ENCODE measurements at places on chromosomes 2 and 18.

- peak; percentile 13 for DNase-seq
These were observed 274.8 kb downstream of the SS18 start for GRCh38 chr18:25815659-25816058.

DNA sequence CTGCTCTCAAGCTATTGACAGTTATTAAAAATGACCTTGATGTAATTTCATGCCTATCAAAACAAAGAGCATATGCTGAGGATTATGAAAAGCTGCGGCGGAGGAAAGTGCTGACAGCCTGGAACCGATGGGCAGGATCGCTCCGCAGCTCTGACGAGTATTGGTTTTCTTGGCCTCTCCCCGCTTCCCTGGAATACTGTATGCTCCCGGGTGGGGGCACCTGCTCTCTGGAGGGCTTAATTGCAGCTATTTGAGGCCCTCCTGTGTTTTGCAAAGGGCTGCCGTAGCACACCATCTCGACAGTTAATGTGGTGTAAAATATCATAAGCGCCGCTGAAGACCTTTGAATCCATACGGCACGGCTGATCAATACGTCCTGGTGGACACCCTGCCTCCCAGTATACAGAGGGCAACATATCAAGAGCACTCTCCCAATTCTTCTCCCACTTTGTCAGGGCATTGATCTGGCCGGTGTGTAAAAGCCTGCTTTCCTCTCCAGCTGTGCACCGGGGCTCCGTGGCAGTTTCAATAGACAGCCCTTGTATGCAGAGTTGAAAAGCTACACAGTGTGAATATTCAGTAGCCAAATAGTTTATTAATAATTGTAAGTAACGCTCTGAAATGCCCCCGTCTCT lies 662.4 kb downstream of the GALR1 start:
- no peak for DNase-seq

GRCh38 chr2:149587950-149588487 lies 444 bp upstream of the MMADHC start:
- no peak for DNase-seq

GRCh38 chr2:210584834-210585233 lies 28.4 kb downstream of the CPS1 start:
- no peak for DNase-seq

GRCh38 chr2:221780281-221780688 lies 208.2 kb upstream of the EPHA4 start:
- DNase-seq: no peak

- no peak for DNase-seq
These were observed 206.4 kb downstream of the RIT2 start for GRCh38 chr18:42909095-42909494.

- DNase-seq: peak; percentile 72
These were observed 12.1 kb upstream of the ARHGEF4 start for GRCh38 chr2:130824492-130825061.

- DNase-seq: no peak
These were observed 11.7 kb upstream of the NABP1 start for GRCh38 chr2:191666226-191666625.

DNA sequence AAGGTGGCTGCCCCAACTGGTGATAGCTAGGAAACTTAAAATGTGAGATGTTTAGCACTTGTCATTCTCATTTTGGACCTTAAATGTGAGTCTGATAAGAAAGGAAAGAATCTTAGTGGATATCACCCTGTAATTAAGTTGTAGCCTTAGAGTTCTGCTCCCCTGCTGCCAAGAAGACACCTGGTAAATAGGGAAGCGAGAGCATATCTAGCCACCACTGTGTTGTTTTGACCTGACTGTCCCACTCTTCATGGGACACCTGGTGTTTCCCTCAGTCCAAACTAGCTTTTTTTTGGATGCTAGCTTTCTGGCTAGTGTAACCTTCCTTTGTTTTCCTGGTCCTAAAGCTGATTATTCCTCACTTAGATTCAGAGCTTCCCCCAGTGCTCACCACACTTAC lies 357.6 kb downstream of the RAD51AP2 start:
- no peak for DNase-seq

DNA sequence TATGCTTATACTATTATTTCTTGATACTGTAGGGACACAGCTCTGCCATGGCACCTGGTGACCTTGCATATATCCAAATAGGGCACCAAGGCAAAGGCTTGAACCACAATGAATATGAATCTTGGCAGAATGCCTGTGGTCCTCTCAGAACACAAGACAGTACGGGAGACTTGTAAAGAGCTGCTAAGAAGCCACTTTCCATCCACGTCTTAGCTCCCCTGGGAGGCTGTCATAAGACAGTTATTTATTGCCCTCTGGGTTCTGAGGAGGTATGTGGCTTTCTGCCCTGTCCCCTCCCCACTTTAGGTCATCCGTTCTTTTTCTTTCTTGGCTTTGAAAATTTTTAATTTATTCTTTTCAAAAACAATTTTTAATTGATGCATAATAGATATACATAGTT lies 29.8 kb upstream of the MRPL33 start:
- DNase-seq: no peak

GRCh38 chr2:102172745-102173144 lies 14.1 kb upstream of the IL1RL2 start:
- no peak for DNase-seq

GRCh38 chr2:112728378-112729175 lies 7.8 kb downstream of the NT5DC4 start:
- no peak for DNase-seq

DNA sequence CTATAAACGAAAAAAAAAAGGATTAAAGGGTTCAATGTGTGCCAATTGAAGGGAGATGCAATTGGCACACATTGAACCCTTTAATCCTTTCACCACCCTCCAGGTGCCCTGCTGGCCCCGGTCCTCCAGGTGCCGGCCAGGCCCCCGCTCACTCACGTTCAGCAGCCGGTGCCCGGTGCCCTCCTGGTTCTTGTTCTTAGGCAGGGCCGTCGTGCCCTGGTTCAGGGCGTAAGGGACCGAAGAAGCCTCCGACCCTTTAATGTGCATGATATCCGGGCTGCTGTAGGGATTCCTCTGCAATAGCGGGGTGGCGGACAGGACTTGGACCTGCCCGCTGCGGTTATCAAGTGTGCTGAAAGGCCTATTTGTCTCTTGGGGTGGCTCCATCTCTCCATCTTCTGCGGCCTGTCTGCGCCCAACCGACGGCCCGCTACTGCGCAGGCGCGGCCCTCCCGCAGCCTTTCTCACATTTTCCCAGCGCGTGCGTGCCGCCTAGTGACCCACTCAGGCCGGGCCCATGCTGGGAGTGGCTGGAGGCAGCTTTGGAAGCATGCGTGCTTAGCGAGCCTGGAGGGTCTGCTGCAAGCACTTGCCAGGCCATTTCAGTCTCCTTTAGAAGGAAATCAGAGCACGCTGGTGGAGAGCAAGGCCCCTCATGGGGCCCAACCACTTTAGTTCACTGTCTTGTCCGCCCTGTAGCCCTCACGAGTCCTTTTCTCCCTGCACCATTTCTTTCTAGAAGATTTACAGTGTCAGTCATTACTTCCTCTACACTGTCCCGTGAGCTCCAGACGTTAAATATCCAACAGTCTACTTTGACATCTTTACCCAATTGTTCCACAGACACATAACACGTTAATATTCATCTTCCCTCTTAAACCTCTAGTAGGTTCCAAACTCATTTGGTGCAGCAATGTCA lies 24.3 kb downstream of the TMEM237 start:
- DNase-seq: no peak

GRCh38 chr2:117945296-117945695 lies 68.6 kb downstream of the CCDC93 start:
- DNase-seq: no peak

- DNase-seq: no peak
These were observed 43.3 kb upstream of the TXNDC2 start for GRCh38 chr18:9842448-9842847.

- no peak for DNase-seq
These were observed 2.0 kb upstream of the CAPN10 start for GRCh38 chr2:240584486-240585031.

- peak; percentile 4 for DNase-seq
These were observed 138.4 kb downstream of the OTX1 start for GRCh38 chr2:63189026-63189425.

GRCh38 chr2:133919285-133919684 lies 334.6 kb upstream of the MGAT5 start:
- DNase-seq: no peak

- no peak for DNase-seq
These were observed 87.4 kb upstream of the SALL3 start for GRCh38 chr18:78892177-78892576.

- no peak for DNase-seq
These were observed 1043.9 kb upstream of the POU3F3 start for GRCh38 chr2:103809941-103810441.

- DNase-seq: no peak
These were observed 53.3 kb downstream of the C1D start for GRCh38 chr2:68009526-68009925.

- no peak for DNase-seq
These were observed 74.5 kb downstream of the QPCT start for GRCh38 chr2:37418956-37419355.

DNA sequence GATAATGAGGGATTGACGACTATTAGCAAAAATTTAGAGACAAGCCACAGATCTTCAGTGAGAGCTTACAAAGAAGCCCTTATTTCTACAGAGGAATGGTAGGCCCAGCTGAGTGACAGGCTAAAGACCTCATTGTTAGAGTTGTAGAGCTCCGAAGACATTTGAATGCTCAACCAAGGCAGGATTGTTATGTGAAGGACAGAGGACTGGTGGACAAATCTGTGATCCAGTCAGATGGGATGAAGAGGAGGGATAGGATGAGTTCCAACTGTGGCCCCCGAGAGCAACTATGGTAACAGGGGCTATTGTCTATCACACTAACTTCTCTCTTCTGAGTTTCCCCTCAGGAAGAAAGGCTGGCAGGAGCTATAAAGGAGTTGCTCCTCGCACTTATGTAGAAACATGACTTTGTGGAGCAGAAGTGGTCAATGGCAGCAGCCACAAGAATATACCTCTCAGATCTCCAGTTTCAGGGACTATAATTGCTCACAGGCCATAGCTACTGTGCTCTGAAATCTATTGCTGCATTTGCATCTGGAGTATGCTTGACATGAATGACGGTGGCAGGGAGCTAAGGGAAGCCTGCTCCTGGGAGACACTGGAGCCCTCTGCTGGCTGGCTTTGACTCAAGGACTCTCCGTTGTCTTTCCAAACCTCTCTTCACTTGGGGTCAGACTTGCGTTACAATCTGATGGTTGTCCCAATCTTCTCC lies 50.3 kb upstream of the GREB1L start:
- peak; percentile 27 for DNase-seq

GRCh38 chr2:99425022-99425421 lies 64.8 kb downstream of the REV1 start:
- DNase-seq: no peak

GRCh38 chr2:117737846-117738245 lies 76.6 kb upstream of the DDX18 start:
- DNase-seq: no peak

- DNase-seq: no peak
These were observed 297.0 kb downstream of the NBAS start for GRCh38 chr2:15263976-15264685.

DNA sequence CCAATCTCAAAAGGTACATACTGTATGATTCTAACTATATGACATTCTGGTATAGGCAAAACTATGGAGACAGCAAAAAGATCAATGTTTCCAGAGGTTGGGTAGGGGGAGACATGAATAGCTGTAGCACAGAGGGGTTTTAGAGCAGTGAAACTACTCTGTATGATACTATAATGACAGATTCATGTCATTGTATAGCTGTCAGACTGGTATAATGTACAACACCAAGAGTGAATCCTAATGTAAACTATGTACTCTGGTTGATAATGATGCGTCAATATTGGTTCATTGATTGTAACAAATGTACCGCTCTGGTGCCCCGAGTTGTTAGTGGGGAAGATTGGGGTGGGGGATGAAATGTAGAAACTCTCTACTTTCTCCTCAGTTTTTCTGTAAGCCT lies 172.4 kb upstream of the SPOPL start:
- DNase-seq: no peak

GRCh38 chr18:75477900-75478299 lies 50.4 kb upstream of the SMIM21 start:
- DNase-seq: no peak

DNA sequence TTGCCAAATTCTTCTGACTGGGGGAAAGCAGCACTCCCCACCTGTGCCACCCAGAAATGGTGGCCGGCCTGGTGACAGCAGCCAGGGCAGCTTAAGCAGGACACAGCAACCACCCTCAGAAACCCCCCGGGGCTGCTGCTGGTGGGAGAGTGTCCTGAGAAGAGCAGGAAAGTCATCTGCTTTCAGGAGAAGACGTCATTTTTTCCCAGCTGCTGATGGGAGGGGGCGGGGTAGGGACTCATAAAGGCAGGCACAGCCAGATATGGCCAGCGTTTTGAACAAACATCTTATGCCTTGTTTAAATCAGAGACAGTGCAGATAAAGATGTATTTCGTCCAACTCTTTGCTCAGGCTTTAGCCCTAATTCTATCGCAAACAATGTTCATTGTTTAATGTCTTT lies 139.5 kb downstream of the LRRC30 start:
- no peak for DNase-seq

DNA sequence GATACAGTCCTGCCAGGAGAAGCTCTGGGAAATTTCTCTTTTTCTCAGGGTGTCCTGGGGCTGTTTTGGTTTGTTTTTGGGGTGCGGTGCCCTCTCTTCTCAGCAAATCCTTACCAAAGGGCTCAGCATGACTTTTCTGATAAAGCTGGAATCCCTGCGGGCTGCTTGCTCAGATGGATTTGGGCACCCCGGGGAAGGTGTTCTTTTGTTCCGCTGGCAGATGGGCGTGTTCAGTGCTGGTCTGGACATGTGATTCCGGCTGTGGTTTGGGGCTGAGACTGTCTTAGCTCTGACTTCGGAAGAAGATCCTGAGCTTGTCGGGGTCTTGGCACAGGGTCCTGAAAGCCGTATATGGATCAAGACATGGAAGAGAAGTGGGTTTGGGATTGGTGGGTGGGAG lies 134.2 kb upstream of the SPRED2 start:
- DNase-seq: no peak

GRCh38 chr2:232275670-232276069 lies 102.9 kb upstream of the ALPP start:
- no peak for DNase-seq

GRCh38 chr18:37452015-37452414 lies 113.6 kb downstream of the CELF4 start:
- DNase-seq: no peak

GRCh38 chr18:8703781-8704301 lies 1.5 kb upstream of the MTCL1 start:
- no peak for DNase-seq

DNA sequence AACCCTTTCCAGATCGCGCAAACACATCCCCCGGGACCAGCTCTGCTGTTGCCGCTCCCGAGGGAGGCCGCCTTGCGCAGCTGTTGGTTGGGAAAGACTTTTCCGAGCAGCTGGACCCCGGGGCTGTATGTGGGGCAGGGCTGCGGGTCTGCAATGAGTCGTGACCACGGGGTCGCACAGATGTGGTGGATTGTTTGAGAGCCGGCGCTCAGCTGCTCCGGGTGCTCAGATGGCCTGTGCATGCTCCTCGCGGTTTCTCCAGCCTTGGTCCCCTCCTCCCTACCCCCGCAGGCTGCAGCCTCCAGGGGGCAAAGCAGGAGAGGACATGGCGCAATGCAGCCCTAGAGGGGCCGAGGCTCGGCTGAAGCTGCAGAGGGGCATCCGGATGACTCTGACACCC lies 105.2 kb upstream of the OTOS start:
- DNase-seq: no peak

- no peak for DNase-seq
These were observed 10.5 kb upstream of the CDK15 start for GRCh38 chr2:201795607-201796477.

- DNase-seq: no peak
These were observed 3.0 kb downstream of the CNNM4 start for GRCh38 chr2:96763511-96764252.
